Islet precursor cell (in vitro differentiated cells): ENCODE measurements at places on chromosomes 6 and 20.

GRCh38 chr6:70298068-70298467, 4.8 kb downstream of the COL9A1 start:
- no peak for DNase-seq

DNA sequence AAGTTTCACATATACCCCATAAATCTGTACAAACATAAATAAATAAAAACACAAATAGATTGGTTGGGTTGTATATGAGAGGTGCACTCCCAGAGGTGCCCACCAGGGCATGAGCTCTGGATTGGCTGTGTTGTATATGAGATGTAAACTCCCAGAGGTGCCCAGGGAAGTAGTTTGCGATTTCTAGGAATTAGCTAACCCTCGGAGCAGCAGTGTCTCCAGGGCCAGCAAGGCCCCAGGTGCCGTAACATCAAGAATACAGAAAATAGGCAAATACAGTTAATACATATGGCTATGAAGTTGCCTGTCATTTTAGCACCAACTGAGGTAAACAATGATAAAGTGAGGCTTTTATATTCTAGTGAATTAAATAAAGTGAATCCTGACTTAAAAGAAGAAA, 5.4 kb upstream of the GINM1 start:
- peak; percentile 62 for DNase-seq

DNA sequence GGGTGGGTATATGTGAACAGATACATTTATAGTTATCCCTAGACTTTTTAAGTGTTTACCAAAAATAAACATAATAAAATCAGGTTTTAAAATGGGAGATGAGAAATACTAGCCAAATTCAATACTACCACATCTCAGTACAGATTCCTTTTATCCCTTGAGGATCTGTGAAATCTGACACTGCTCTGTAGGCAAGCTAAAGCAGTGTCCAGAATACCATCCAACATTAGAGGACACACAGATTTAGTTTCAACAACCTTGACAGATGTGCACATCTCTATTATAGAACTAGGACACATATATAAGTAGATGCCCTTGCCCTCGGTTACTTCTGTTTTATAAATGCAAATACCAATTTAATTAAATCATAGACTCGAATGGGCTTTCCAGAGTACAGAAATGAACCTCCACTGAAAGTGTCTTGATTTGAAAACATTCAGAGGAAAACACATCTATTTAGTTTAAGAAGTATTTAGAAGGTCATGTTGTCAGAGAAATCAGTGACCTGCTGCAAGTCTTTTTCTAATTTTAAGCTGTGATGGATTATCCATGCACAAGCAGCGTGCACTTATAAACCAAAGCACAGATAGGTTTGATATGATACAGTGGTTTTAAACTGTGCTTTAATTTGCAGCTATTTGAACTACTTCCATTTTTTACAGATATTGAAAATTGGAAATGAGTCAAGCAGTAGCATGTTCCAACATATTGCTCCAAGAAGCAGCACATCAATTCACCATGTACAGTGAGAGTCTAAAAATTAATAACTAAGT, 156.3 kb upstream of the EPHA7 start:
- DNase-seq = no peak

- DNase-seq = peak; percentile 36
Measured at GRCh38 chr6:160260367-160260766, 1.7 kb upstream of the SLC22A2 start.

- DNase-seq = no peak
Measured at GRCh38 chr6:117927866-117928265, 20.8 kb downstream of the SLC35F1 start.

DNA sequence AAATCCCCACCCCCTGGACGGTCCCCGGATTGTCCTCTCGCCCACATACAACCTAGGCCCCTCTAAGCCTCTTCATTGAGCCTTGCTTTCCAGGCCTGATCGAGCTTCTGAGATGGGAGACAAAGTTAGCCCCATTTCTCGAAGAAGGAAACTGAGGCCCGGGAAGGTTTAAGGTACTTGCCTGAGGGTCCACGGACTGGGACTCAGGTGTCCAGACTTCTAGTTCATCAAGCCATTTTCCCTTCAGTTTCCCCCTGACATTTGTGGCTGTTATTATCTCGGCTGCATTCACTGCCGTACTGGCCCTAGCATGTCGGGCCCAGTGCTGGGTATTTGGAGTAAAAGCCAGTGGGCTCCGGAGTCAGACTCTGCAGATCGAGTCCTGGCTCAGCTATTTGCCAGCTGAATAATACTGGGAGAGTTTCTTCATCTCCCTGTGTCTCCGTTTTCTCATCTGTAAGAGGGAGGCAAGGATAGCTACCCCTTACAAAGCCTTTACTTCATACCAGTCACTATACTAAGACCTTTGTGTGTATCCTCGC, 633 bp downstream of the RPRD1B start:
- no peak for DNase-seq

- no peak for DNase-seq
Measured at GRCh38 chr6:112651239-112651638, 304.1 kb downstream of the RFPL4B start.

GRCh38 chr20:44837946-44838345, 27.6 kb upstream of the RIMS4 start:
- DNase-seq = no peak

- peak; percentile 91 for DNase-seq
Measured at GRCh38 chr20:62921119-62921687, 5.1 kb downstream of the DIDO1 start.

DNA sequence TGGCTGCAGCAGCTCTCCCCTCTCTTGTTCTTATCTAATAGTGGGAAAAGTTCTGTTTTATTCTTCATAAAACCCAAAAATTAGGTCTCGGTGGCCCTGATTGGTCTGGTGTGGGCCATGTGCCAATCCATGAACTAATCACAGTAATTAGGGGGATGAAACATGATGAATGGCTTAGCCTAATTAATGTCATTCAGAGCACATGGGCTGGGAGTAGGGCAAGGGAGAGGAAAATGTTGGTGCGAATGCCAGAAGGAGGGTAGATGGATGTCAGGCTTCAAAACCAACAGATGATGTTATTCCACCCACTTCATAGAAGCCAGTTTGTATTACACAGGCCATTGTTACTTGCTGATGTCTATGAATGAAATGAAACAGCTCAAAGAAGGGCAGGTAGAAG, 46.5 kb downstream of the PLEKHG1 start:
- DNase-seq = no peak

GRCh38 chr6:112330879-112331265, 16.3 kb upstream of the RFPL4B start:
- DNase-seq = no peak

- DNase-seq = no peak
Measured at GRCh38 chr6:166417285-166417691, 34.5 kb upstream of the MPC1 start.

GRCh38 chr6:81638366-81638765, 114.1 kb downstream of the TENT5A start:
- peak; percentile 77 for DNase-seq

DNA sequence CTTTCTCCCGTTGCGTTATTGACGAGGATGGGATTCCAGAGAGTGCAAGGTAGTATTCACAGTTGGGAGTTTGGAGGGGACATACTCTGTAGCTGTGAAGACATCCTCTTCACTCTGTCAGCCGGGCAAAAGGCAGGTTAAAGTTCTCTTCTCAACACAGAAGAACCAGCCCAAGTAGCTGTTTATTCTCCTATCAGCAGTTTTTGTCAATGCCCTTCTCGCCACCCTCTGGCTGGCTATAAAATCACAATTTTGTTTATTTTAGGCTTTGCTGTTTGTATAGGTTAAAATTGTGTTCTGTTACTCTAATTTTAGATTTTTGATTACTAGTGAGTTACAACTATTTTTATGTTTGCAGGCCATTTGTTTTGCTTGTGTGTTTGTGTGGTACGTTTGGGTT, 37.9 kb upstream of the MAS1 start:
- DNase-seq = no peak

DNA sequence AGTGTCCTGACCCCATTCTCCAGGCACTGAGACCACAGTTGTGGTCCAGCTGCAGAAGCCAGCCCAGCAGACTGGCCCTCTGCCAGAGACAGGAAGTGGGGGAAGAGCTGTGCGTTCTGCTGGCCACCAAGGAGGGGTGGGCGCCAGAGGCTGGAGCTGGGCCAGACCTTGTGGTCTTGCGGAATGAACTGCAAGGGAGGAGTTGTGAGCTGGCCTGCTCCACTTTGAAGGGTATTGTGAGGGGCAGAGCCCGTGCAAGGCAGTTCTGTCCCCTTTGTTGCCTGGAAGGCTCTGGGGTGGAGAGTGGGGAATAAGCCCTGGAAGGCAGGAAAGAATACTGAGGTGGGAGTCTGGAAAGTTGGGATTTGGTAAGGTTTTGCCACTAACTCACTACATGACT, 3.6 kb upstream of the MDFI start:
- peak; percentile 90 for DNase-seq

DNA sequence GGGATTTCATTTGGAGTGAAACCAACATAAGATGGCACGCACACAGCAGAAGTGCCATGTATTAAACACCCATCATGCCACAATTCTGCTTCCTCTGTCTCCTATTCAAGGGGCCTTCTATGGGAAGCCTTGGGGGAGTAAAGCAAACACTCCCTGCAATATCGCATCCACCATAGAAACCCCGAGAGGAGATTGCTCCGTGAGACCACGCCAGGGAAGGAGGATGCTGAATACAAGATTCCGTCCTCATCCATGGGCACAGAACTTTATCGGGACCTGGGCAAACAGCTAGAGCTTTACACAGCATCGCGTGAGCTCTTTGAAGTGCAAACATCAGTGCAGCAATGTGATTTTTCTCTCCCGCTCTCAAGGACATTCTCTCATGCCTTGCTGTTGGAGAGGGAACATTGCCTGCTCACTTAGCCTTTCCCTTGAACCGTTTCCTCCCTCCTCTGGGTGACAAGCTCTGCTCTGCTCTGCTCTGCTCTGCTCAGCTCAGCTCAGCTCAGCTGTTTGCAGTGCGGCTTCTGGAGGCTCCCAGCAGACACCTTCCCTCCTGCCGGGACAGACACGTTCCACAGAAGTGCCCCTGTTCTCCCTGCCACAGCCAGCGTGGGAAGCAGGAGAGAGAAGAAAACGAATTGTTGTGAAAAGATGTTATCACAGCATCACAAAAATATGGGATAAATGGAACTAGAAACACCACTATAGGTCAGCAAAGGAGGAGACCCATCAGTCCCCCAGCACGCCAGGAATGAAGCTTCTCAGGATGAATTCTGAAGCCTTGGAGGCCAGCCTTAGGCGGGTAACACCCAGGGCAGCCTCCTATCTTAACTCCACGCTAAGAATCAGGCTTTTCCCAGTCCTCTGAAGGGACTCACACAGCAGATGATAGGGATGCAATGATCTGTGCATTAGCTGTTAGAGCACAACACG, 48.2 kb downstream of the RNASET2 start:
- peak; percentile 38 for DNase-seq

DNA sequence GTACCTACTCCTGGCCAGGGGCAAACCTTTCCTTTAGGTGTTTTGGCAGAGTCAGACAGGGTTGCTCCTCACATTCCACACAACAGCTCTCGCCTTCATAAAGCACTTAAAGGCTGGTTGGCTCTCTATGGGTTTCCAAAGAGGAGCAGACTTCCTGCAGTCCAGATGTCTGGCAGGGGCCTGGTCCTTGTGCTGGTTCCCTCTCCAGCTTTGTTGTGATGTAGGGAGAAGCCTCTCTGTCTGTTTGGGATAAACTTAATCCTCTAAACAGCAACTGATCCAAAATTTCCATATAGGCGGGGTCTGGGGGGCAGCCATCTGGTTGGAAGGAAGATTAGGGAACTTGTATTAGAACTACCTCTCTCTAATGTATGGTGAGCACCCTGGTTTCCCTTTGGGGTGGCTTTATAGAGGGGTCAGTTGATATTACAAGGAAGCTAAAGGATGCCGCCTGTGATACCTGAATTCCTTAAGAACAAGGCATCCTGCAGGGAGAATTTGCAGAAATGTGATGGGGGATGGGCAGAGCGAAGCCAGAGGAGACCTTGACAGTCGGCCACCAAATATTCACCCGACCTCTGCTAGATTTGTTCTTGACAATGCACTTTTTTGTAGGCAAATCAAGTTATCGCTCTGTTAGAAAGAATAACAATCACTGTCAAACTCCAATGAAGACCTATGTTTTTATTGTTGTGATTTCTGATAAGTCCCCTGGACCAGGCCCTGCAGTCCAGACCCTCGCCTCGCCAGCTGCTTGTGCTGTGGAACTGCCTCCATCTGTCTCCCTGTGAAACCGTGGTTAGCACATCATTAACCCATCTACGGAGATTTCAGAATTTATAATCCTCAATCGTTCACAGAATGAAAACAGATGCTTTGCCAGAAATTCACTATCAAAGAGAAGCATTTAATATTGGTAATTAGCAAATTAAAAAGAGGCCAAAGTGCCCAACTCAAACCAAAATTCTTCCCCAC, 94.0 kb upstream of the RALGAPA2 start:
- no peak for DNase-seq

- peak; percentile 49 for DNase-seq
Measured at GRCh38 chr6:36642913-36643817, 35.3 kb upstream of the CDKN1A start.

- no peak for DNase-seq
Measured at GRCh38 chr6:128117916-128118315, 217.1 kb upstream of the THEMIS start.

GRCh38 chr20:57379263-57379647, 11.9 kb upstream of the RBM38 start:
- DNase-seq = no peak
